Left kidney (tissue), 8 donors: ENCODE measurements at places on chromosomes 2 and 18. TPM values are rescaled to one million over a fixed set of nuclear protein-coding genes. Genes with fewer than 3 reads are reported as not detected.

- no peak for DNase-seq
Observed at GRCh38 chr2:69902213-69902922, 8.6 kb downstream of the SNRNP27 start.

REEP1 gene
- 3.5 TPM for polyA plus RNA-seq

GRCh38 chr2:18820966-18821365 lies 231.6 kb upstream of the NT5C1B start:
- no peak for DNase-seq

- DNase-seq, result no peak
Observed at GRCh38 chr18:22552254-22552653, 134.5 kb upstream of the CTAGE1 start.

HTR2B gene
- 16.3 TPM for polyA plus RNA-seq
